EH (cell line): ENCODE measurements at places on chromosomes 7 and 10.

- DNase-seq, result peak; percentile 77
These were observed 27.3 kb downstream of the ANXA11 start for GRCh38 chr10:80177781-80178636.

GRCh38 chr7:149490083-149490760 is 7.4 kb downstream of the ZNF746 start:
- DNase-seq, result no peak

GRCh38 chr10:73773152-73773879 is 8.5 kb upstream of the CHCHD1 start:
- DNase-seq, result no peak

- DNase-seq, result peak; percentile 12
These were observed 965 bp upstream of the PROSER2 start for GRCh38 chr10:11822026-11822756.

GRCh38 chr7:141287936-141288335 is 214.1 kb downstream of the TMEM178B start:
- no peak for DNase-seq
